AG08395 (cell line): ENCODE measurements at places on chromosomes 7 and 10.

GRCh38 chr7:148975896-148976295, 52.4 kb downstream of the PDIA4 start:
- no peak for DNase-seq

DNA sequence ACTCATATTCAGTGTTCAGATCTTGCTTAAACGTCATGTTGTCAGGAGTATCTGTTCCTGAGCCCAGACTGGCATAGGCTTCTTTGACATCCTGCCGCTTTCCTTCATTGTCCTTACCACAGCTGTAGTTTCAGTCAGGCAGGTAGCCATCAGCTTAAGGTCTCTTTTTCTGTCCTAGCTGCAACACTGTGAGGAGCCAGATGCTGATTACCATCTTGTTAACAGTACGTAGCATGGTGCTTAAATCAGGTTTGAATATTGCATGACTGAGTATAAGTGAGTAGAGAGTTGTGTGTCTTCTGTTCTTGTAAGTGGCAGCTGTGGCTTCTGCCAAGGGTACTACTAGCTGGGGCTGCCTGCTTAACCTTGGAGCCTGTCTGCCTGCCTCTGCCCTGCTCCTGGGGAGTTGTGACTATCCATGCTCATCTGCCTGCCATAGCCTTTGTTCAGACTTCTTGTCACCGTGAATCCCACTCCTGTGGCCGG, 92.6 kb downstream of the MAPK8 start:
- no peak for DNase-seq

GRCh38 chr7:155594961-155595366, 48.6 kb upstream of the CNPY1 start:
- no peak for DNase-seq

- no peak for DNase-seq
Measured at GRCh38 chr10:20446561-20447193, 450.4 kb downstream of the NEBL start.

- no peak for DNase-seq
Measured at GRCh38 chr7:11858026-11858425, 26.0 kb upstream of the THSD7A start.
